ENCODE measurements at places on chromosomes 12 and 14. TPM values are rescaled to one million over a fixed set of nuclear protein-coding genes. Genes with fewer than 3 reads are reported as not detected.

The FAM222A gene
- 0.78 TPM for polyA plus RNA-seq

The RCOR1 gene
- 9.2 TPM for polyA plus RNA-seq

GRCh38 chr12:127235761-127236160, 1031.2 kb upstream of the TMEM132C start:
- H3K27me3 ChIP-seq, result no peaks in the 10 kb centered on the region
- H3K36me3 ChIP-seq, result no peaks in the 10 kb centered on the region
- H3K4me1 ChIP-seq, result no peaks in the 10 kb centered on the region
- no peak overlapping the region for H3K27ac ChIP-seq
- no peak overlapping the region for H3K4me3 ChIP-seq

The IL23A gene
- polyA plus RNA-seq, result 11.6 TPM

The IL26 gene
- polyA plus RNA-seq, result 0.07 TPM

Data from thymus (tissue), 14 donors.